ENCODE measurements at places on chromosomes 12 and 14.
A peak's percentile ranks its signal among the peaks of the same experiment; 100 is the strongest.

GRCh38 chr12:131100031-131100674 lies 146.4 kb downstream of the ADGRD1 start:
- DNase-seq: no peak

GRCh38 chr14:59474172-59474571 lies 9.0 kb upstream of the GPR135 start:
- no peak for DNase-seq

- peak; percentile 11 for DNase-seq
Observed at GRCh38 chr14:104264495-104265265, 126.3 kb downstream of the KIF26A start.

DNA sequence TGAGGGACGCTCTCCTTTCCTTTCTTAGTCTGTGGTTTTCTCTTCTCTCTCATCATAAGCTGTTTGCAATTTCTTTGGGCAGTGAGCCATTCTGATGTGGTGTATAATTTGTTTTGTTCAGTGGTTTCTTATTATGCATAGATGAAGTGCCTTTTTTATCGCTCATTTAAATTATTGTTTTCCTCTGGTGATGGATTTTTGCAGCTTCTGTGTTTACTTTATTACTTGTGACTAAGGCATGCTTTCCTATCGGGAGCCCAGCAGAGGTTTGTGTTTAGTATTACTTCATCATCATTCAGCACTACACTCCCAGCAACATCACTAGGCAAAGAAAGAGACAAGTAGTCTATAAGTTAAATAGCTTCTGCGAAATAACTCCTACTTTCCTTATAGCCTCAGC lies 586.6 kb upstream of the NOVA1 start:
- no peak for DNase-seq

- peak; percentile 64 for DNase-seq
Observed at GRCh38 chr12:124919521-124920352, 5.3 kb upstream of the UBC start.

DNA sequence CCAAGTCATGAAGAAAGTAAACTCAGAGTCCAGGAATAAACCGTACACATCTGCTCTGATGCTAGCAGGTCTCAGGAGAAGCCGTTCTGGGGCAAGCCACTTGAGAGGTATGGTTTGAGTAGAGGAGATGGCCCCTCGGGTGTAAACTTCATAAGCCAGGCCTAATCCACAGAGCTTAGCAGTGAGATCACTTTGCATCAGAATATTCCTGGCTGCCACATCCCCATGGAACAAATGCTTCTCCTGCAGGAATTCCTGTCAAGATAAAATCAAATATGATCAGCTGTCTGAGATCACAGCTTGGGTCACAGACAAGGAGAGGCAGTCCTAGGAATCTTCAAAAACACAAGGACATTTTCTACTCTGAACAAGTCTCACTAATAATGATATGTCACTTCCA lies 11.2 kb upstream of the MAGOHB start:
- no peak for DNase-seq

DNA sequence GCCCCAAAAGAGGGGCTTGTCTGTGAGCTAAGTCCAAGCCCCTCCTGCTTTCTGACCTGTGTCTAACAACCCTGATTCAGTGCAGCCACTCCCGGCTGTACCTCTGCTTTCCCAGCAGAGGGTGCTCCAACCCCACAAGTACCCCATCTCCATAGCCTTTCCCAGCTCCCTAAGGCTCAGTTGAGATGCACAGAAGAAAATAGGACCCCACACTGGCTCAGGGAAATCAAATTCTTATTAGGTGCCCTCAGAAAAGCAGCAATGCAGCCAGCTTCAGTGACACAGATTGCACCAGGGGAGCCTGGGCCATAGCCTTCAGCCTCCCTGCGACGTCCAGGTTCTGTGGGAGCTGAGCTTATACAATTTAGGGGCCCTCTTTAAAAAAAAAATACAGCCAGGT lies 49.9 kb downstream of the LRRC74A start:
- DNase-seq: peak; percentile 68

GRCh38 chr12:6953442-6954315 lies 2.5 kb downstream of the PTPN6 start:
- DNase-seq: peak; percentile 86

- DNase-seq: no peak
Observed at GRCh38 chr12:66550626-66551025, 128.2 kb downstream of the GRIP1 start.

GRCh38 chr12:14573118-14573517 lies 5.4 kb upstream of the PLBD1 start:
- DNase-seq: no peak

DNA sequence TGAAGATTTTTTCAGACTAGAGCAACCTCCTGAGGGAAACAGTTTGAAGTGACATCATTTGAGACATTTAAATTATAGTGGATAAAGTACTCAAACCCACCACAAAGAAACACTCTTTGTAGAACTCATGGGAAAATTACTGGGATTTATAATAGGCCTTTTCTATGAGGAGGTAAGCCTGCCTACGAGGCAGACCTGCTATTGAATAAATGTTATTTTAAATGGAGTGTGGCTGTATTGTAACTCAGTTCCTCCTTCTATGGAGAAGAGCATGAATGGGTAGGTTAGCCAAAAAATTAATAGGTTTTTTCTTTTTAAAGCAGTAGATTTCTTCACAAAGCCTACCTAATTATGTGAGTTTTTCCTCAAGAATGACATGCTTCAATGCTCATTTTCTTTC lies 63.7 kb upstream of the PLEKHA5 start:
- DNase-seq: no peak

DNA sequence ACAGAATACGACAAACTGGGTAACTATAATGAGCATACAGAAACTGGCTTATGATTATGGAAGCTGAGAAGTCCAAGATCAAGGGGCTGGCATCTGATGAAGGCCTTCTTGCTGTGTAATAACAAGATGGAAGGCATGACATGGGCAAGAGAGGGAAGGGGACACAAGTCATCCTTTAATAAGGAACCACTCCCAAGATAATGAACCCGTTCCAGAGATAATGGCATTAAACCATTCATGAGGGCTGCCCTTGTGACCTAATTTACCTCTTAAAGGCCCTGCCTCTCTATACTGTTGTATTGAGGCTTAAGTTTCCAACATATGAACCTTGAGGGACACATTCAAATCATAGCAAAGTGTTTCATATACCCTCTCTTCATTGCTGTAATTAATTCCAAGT lies 4.6 kb upstream of the VTI1B start:
- no peak for DNase-seq

GRCh38 chr14:44945264-44945663 lies 16.5 kb downstream of the KLHL28 start:
- no peak for DNase-seq

- no peak for DNase-seq
Observed at GRCh38 chr12:39935275-39935674, 170.6 kb downstream of the SLC2A13 start.

GRCh38 chr14:74427651-74428050 lies 1.6 kb upstream of the SYNDIG1L start:
- DNase-seq: no peak

DNA sequence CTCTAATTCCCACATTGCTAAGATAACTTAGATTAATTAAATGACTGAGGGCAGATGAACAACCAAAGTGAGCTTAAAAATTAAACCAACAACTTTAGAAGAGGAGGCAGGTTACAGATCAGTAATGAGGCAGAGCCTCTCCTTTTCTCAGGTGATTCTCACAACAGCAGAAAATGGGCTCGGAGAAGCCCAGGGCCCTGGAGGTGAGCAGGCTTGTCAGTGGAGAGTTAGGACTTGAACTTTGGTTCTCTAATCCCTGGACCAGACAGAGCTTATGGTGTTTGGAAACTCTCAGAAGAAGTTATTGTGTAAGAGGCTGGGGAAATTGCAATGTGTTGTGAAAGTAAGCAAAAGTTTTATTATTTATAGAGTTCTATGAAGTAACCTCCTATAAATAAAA lies 2.8 kb downstream of the TRHDE start:
- no peak for DNase-seq

GRCh38 chr14:52891800-52892199 lies 59.0 kb downstream of the FERMT2 start:
- DNase-seq: no peak

- no peak for DNase-seq
Observed at GRCh38 chr14:48670939-48671338, 915.2 kb downstream of the RPS29 start.

DNA sequence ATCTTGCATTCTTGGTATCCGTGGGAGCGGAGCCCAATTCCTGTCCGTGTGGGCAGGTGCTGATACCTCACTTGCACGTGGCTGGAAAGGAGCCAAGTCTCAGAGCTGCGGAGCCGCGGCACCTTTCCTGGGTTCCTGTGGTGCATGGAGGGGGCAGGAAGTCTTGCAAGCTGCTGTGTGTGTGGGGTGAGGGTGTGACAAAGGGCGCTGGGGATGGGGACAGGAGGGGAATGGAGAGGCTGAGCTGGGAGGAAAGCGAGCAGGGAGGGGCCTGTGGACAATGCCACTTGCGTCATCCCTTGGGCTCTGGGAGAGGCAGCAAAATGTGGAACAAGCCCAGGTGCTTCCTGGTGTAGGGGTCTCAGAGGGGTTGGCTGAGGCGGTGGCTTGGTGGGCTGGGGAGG lies 86.7 kb downstream of the CALM1 start:
- peak; percentile 49 for DNase-seq

DNA sequence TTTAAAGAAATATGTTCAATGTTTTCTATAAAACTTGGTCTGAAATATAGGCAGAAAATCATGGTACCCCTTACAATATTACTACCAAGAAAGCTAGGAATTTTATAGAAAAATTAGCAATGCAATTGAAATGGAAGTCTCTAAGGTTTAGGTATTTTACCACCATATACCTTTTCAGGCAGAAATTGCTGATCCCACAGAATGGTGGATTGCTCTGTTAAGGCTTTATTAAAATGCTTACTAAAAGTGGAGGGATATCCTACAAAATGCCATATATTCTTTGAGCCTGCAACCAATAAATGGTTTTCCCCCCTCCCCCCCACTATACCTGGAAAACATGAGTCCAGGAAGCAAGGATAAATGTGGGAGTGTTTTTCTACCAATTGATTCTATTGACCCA lies 718.1 kb upstream of the NOVA1 start:
- DNase-seq: no peak

- no peak for DNase-seq
Observed at GRCh38 chr14:28902930-28903329, 136.3 kb downstream of the FOXG1 start.

- DNase-seq: no peak
Observed at GRCh38 chr12:132349501-132350131, 20.2 kb upstream of the GALNT9 start.

DNA sequence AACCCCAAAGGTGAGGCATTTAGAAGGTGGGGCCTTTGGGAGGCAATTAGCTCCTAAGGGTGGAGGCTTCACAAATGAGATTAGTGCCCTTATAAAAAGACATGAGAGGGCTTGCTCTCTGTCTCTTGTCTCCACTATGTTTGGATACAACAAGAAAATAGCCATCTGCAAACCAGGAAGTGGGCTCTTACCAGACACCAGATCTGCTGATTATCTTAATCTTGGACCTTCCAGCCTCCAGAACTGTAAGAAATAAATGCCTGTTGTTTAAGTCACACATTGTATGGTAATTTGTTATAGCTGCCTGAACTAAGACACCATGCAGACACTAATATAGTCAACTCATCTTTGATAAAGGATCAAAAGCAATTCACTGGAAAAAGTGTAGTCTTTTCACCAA lies 34.4 kb downstream of the TMEM116 start:
- no peak for DNase-seq

- no peak for DNase-seq
Observed at GRCh38 chr12:100826323-100826722, 31.7 kb downstream of the ANO4 start.

- no peak for DNase-seq
Observed at GRCh38 chr12:72432037-72432604, 160.0 kb downstream of the TRHDE start.
